ENCODE measurements at places on chromosomes 6 and 20.

- peak; percentile 54 for DNase-seq
These were observed 483.9 kb downstream of the CD83 start for GRCh38 chr6:14601490-14601889.

DNA sequence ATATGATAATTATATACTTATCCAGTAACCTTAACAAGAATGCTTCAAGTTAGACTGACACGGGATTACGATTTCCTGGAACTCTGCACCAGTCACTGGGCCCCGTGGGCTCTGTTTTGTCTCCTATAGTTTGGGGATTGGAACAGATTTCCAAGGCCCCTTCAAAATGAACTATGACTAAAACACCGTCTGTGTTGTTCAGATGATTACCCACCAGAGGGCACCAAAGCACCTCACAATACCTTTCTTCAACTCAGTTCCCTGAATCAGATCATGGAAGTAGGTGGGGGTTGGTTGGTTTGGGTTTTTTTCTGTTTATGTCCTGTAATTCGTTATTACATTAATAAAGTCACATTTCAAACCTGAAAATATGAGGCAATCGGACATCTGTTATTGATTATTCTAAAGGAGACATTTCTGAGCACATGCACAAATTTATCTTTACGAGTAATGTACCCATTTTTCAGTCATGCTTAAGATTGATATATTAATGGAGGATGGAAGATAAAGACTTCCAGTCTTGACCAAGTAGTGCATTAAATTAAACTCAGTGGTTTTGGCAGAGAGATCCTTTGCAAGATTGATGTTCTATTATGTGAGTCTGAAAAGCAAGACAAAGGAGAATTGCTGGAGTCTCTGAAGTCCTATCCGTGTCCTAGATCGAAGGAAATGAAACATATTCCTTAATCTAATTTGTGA lies 112.0 kb upstream of the COL21A1 start:
- peak; percentile 49 for DNase-seq

DNA sequence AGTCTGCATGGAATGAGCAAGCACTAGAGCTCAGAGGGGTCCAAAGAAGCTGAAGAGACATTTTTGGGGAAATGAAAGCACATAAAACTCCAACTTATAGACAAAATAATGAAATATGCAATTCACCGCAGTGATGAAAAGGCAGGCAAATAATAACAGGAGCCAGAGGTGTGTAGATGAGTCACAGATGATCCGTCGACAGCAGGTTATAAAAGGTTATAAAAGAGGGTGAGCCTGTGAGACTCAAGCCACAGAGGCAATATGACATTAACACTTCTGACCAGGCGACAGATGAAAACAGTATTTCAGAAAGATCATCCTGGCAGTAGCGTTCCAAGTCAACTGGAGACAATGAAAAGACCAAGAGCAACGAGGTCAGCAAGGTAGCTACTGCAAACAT lies 35.8 kb upstream of the ANKRD60 start:
- DNase-seq, result no peak

DNA sequence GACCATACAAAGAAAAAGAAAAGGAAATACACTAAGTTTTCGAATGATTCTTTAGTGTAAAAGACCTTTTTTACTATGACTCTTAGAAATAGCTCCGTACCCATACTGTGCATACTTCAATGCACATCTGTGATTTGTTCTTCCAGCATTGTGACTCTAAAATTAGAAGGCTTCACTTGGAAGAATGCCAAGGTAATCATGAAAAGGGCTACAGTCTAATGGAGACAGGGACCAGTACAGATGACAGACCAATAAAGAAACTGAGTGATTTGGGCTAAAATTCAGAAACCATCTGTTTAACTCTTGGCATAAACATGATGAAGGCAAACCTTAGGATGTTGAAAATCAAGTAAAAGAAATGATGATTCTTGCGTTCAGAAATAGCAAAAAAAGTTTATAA lies 46.3 kb downstream of the CYP39A1 start:
- peak; percentile 9 for DNase-seq

DNA sequence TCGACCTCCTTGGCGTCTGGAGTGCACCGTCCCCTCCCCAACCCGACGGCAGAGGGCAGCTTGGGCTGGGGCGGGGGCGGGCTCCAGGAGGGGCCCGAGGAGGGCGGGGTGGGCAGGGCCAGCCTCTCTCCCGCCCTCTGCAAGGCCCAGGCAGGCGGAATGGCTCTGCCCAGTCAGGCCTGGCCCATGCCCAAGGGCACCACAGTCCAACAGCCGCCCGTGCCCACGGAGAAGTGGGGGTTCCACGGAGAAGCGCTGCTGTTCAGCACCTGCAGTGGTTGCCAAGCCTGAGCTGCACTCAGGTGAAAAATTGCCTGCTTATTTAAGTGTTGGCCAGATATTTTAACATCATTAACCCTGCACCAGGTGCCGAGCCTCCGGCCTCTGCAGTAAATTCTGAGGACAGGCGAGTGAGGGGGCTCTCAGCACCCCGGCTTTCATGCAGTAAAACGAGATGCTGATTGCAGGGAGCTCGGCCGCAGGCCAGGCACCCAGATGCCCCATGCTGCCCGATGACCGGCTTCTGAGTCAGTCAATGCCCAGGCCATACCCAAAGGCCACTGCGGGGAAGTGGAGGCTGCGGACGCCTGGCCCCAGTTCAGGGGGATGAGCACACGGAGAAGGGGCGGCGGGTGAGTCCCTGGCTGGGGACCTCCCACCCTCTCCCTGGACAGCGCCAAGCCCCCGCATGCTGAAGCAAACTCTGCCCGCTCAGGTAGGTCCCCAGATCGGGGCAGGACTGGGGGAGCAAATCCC lies at the start of gene SRMS:
SRMS (minus strand) TSS at position 25 of the 756 bp plus-strand sequence. CDS start 286 bp downstream, outside the sequence.
- DNase-seq, result no peak

- no peak for DNase-seq
These were observed 41.0 kb downstream of the SLC9A8 start for GRCh38 chr20:49853640-49854039.

GRCh38 chr6:108961985-108962384 lies 113.8 kb downstream of the ARMC2 start:
- no peak for DNase-seq

- DNase-seq, result no peak
These were observed 3.1 kb downstream of the JAG1 start for GRCh38 chr20:10670501-10671220.

DNA sequence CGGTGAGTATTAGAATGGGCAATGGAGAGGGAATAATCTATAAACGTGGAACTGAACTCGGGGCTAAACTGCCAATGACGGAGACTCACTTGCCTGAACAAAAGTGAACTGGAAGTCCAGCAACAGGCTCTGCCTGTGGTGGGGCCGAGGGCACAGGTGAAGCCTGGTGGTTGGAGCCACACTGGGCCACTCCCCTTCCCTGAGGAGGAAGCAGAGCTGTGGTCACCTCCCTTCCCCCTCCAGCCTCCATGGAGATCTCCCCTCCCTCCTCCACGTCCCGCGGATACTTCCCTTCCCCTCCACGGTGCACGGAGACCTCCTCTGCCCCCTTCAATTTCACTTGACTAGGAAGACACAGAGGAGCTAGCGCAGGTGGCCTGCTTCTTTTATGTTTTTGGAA lies 14.7 kb upstream of the DSP start:
- DNase-seq, result no peak

GRCh38 chr20:8721098-8721497 lies 347.8 kb upstream of the PLCB4 start:
- peak; percentile 56 for DNase-seq

- no peak for DNase-seq
These were observed 143.4 kb downstream of the BCKDHB start for GRCh38 chr6:80249897-80250296.

GRCh38 chr6:32522302-32523047 lies 7.6 kb downstream of the HLA-DRB5 start:
- DNase-seq, result no peak

- no peak for DNase-seq
These were observed 1.8 kb upstream of the CST3 start for GRCh38 chr20:23639490-23639958.

DNA sequence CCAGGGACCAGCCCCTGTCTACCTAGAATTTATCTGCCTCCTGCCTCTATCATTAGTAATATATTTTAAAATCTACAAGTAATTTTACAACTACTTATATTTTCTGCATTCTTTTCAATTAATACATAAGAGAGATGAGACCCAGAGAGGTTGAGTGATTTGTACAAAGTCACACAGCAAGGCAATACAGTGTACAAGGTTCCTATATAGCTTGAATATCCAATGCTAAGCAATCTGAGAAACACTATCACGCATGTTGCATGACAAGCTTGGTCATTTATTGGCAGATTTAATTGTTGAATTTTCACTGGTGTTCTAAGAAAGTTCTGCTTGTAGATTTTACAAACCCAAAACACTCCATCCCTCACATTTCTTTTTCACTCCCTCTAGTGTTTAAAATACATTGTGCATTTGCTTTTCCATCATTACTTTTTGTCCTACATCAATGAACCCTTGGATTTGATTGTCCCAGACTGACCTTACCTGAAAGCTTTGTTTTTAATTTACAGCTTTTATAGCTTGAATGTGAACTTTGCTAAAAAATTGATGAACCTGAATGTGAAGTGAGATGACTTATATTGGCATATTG lies 520.9 kb upstream of the CITED2 start:
- no peak for DNase-seq

DNA sequence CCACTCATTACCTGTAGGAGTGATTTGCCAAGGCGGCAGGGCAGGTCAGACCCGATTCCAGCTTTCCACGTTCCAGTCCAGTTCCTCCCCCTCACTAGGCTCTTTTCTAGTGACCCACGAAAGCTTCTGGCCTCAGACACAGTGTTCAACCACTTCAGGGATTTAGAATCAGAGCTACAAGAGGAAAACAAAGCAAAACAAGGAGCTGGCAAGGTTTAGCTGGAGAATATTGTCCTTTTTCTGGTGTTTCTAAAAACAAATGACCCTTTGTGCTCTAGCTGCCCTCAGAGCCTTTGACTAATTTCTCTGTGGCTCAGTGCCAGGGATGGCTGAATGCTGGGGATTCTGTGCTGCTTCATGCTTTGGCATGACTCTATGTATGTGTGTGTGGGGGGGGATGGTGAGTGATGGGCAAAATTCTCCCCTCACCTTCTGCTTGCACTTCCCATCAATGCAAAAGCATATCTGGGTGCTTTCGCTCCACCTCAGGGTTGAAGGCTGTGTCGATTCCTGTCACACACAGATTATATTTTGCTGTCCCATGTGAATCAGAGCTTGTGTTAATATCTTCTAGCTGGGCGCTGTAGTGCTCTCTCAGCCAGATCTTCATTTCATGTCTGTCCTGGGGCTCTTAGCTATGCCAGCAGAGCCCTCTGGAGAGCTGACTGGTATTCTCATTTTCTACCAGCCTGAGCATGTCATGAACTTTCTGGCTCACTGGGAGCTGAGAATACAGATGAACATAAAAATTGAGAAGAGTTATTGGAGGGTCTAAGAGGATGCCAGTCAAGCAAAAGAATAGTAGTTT lies 19.3 kb upstream of the NEDD9 start:
- peak; percentile 49 for DNase-seq

- DNase-seq, result no peak
These were observed 12.1 kb downstream of the TMX4 start for GRCh38 chr20:8007490-8007889.
